Posterior vena cava (tissue), 2 donors: ENCODE measurements at places on chromosomes 4 and X. TPM values are rescaled to one million over a fixed set of nuclear protein-coding genes. Genes with fewer than 3 reads are reported as not detected.

DNA sequence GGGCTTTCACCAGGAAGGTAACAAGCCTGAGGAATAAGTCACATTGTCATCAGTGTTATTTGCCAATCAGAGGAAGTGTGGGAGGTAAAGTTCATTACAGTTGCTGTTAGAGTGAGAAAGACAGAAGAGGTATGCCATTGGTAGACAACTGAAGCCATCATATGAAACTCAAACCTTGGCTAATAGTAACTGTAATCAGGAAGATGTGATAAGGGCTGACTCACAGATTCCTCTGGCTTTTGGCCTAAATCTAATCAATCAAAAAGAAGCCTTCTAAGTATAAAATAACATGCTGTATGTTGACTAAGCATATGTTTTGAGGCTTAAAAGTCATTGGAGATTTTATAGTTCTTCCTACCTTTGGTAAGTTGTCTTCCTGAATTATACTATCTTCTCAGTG is 242.8 kb downstream of the PCDH7 start:
- no peak for DNase-seq

FGF2 gene
- total RNA-seq = 27.5 TPM

DNA sequence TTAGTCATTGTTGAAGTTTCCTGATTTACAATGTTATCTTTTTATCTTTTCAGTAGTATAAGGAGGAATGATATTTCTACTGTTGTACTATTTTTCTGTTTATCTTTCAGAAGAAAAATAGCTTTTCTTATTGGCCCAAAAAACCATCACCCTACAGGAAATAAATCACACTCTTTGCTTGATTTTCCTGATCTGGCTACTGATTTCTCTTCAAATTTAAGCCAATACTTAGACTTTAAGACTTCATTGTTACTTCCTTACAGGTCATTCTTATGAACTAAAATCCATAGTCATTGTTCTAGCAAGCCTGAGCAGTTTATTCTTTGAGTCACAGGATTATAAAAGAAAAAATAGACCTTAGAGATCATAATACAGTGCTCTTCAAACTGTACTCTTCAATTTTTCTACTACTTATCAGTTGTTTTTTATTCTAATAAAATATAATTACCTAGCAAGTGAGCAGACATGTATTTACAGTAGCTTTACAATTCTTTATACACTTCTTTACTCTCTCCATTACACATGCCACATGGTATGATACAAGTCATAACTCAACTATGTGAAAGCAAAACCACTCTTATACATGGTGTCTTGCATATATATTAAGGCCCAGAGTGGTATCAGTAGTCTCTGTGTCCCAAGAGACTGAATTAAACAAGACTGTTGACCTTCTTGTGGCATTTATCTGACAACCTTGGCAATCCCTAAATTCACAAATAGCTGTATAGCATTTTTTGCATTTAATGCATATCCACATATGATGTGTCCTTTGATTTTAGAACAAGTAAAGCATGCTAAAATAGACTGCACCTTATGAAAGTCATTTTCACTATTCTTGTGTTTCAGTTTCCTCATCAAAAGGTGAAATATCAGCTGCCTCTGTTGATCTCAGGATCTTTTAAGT is 47.9 kb downstream of the TET2 start:
- DNase-seq = no peak

- no peak for DNase-seq
These were observed 19.4 kb downstream of the SPRY1 start for GRCh38 chr4:123415977-123416376.

- DNase-seq = peak; percentile 44
These were observed 23.0 kb upstream of the CLDN24 start for GRCh38 chr4:183345261-183345660.

CSAG1 gene
- not detected for total RNA-seq

DNA sequence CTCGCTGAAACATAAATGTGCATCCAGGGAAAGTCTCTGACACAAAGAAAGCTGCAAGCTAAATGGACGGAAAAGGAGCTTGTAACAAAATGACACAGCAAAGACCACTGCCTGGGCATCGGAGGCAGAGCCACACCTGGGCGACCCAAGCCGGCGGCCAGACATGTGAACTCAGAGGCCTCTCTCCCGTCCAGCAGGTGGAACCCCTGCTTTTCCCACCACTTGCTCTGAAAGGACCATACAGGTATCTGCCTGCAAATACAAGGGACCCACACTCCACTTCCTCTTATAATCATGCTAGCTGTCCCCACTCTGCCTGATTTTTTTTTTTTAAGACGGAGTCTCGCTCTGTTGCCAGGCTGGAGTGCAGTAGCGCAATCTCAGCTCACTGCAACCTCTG is 12.0 kb downstream of the CPLX1 start:
- peak; percentile 54 for DNase-seq

ACSL1 gene
- 92.4 TPM for total RNA-seq

DNA sequence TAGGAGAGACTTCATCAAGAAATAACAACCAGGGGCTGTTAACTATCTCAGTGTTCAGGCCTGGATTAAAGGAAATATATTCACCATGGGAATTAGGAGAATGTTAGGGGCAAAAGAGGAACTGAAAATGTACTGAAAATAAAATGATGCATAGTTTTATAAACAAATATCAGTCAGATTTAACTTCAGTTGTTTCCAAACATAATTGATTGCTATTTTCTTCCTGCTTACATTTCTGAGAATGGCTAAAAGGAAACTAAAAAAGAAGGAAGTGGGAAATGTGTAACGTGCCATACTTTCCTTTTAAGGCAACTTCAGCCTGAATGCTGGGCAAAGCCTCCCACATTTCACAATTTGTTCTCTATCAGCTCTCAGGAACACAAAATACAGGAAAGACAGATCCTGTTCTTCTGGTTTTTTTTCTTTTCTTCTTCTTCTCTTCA is 178.1 kb downstream of the MAML3 start:
- DNase-seq = no peak

GYPE gene
- total RNA-seq = 1.5 TPM

- DNase-seq = no peak
These were observed 99.4 kb downstream of the GPR82 start for GRCh38 chrX:41823402-41823801.

GRCh38 chr4:19739101-19739651 is 512.5 kb upstream of the SLIT2 start:
- no peak for DNase-seq

- peak; percentile 81 for DNase-seq
These were observed 652 bp downstream of the SRPX start for GRCh38 chrX:38220024-38220414.

DNA sequence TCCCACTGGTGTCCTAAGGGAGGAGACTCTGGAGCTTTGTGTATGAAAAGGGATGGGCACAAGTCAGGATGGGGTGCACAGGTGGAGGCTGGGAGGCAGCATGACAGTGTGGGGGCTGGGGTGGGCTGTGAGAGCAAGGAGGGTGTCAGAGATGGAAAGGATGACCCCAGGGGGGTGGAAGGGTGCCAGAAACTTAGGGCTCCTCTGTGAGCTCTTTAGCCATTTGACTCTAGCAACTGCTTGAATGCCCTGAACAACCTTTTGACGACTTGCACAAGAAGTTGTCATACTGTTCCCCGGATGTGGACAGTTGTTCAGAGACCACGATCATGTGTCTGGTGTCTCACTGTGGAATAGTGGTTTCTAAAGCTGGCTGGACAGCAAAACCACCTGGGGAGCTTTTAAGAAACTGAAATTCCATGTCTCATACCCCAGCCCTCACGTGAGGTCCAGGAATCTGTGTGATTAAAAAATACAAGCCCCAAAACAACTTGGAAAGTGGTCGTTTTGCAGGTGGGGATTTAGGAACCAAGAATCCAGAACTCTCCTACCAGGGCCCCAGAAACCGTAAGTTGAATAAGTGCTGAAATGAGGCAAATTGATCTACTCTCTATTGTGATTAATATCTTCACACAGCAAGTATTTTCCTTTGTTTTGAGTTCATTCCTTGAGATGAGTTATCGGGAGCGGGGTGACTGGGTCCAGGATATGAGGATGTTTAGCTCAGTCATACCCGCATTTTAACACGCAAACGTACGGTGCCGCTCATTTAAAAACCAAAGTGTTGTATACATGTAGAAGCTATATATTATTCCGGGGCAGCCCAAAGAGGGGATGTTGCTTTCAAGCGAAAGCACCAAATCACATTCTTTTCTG is 3.4 kb downstream of the RHOH start:
- DNase-seq = no peak

DNA sequence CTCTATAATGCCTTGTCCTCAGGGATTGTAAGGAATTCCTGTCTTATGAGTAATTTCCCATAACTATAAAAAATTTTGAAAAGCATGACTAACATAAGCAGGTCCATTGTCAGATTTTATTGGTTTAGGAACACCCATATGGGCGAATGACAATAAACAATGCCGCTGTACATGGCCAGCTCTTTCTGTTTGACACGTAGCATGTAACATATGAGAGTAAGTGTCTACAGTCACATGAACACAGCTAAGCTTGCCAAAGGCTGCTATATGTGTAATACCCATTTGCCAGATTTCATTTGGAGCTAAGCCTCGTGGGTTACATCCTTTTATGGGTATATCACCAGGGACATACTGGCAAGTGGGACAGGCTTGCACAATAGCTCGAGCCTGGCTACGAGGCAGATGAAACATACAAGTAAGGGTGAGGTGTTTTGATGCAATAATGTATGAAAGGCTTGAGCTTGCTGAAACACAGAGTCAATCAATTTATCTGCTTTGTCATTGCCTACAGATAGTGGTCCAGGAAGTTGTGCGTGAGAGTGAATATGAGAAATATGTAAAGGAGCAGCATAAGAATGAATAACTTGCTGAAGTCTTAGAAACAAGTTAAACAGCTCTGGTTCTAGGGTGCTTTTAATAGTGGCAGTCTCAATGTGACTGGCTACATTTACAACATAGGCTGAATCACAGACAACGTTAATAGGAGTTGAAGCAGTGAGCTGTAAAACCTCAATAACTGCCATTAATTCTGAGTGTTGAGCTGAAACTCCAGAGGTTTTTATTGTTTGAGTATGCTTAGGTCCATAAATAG is 67.4 kb upstream of the UGT2B10 start:
- no peak for DNase-seq

DNA sequence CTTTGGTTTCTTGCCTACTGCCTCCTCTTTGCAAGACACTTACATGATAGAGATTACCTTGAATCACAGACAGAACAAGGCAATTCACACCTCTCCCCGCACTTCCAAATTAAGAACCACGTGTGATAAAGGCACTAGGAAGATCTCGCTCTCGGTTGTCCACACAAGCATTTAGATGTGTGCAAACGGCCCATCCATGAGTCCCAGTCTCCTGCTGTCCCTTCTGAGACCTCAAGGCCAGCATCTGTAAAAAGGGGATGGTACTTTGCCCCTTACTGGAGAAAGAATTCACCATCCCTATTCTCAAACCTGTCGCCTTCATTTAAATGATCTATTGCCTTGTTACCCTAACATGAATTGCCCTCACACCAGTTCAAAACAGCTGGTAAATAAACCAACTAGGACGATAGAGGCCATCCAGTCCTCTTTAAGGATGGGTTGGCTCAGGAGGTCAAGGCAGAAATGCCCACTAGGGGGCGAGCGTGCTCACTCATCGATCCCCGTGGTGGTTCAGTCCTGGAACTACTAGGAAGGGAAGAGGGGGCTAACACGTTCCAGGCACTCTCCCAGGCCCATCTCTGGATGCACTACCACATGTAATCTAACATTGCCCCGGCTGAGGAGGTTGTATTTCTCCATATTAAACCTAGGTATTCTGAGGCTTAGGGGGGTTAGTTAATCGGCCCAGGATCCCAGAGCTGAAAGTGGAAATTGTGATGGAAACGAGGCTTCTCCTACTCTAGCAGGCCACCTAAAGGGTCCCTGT is 95.8 kb downstream of the DHX15 start:
- DNase-seq = peak; percentile 90

GRCh38 chrX:45689971-45690370 is 489.3 kb upstream of the DIPK2B start:
- no peak for DNase-seq

DNA sequence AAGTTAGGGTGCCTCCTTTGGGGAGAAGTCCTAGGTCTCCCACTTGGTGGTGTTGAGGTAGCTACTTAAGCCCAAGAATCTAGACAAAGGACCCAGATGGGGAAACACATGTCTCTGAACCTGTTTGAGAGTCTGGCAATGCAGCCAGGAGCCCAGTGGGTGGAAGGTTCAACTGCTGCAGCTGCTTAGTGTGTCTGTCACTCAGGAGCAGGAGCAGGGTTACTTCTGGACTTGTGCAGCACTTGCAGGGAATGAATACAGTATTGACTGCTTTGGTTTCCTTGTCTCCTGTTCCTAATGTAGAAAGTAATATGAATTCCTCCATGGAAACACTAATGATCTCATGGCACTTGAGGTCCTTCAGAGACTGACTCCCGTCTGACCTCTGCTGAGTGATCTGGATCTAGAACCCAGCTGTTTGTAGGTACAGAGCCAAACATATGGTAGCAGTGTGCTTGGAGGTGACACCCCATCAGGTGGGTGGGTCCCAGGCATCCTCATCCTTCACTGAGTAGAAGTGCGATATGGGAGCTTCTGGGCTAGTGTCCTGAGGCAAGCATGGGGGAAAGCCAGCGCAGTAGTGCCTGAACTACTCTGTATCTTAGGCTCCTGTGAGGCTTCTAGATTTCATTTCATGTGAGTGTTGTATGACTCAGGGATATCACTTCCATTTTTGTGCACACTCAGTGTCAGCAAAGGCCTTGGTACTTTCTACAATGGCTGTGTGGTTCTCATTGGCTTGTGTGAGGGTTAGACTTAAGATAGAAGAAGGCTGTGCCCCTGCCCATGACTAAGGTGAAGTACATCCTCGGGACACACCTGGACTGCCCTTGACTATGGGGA is 85.0 kb upstream of the WDR1 start:
- DNase-seq = no peak

- no peak for DNase-seq
These were observed 69.0 kb downstream of the GLRA2 start for GRCh38 chrX:14598330-14598729.

NOA1 gene
- 10.3 TPM for total RNA-seq

AMBN gene
- total RNA-seq = not detected

GRCh38 chr4:65170768-65171514 is 499.3 kb downstream of the EPHA5 start:
- DNase-seq = peak; percentile 67

DNA sequence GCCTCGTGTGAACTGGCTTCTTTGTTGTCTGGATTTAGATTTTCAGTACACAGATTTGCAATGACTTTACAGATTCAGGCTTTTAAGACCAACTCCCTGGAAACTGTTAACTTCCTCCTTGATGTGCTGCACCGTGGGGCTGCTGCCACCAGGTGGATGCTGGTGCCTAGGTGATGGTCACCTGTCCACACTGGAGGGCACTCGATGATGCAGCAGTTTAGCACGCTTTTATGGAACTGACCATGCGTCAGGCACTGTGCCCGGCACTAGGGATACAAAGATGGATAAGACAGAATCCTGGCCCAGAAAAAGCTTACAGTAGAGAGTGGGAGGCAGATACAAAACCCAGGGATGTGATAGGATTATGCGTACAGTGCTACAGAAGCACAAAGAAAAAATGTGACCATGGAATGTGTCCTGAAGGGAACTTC is 180.7 kb downstream of the CEP135 start:
- no peak for DNase-seq

GRCh38 chr4:38704622-38705154 is 40.7 kb downstream of the KLF3 start:
- DNase-seq = no peak

- DNase-seq = no peak
These were observed 75.7 kb downstream of the ANKRD50 start for GRCh38 chr4:124636788-124637187.

GRCh38 chr4:172858731-172859230 is 309.8 kb upstream of the GALNT7 start:
- DNase-seq = no peak
